ENCODE measurements at places on chromosomes 13 and 19.

GRCh38 chr13:24035411-24035810 is 125.1 kb upstream of the SPATA13 start:
- DNase-seq, result no peak

DNA sequence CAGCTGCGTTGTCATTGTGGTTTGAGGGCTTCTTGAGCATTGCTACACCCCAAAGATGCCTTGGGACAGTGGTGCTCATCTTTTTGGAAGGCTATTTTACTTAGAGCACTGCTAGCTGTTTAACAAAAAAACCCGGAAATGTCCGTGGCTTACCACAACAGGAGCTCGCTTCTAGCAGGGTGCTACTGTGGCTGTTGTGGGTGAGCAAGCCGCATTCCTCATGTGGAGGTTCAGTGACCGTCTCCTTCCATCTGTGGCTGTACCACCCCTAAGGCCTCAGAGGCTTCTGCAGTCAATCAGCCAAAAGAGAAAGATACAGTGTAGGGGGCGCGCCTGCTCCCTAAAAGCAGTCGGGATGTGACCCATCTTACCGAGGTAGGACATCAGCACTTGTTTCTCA is 1004.2 kb downstream of the UQCRFS1 start:
- DNase-seq, result no peak

DNA sequence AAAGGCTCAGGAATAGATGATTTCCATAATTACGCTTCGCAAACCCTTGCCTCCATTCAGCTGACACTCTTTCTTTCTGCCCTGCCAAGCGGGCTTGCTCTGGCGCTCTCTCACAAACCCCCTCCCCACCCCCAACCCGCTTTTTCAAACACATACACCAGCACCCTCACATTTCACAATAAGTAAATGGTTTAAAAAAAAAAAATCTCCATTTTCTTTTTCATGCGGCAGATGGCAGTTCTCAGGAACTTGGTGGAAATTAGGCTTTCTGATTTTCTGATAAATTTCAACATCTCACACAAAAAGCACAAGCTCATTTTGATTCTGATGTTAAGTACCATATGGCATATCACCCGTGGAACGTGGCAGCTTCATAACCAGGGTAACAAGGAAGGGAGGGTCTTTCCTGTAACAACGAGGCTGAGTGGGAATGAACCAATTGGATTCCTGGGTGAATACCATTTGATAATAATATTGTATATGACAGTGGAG is 43.8 kb downstream of the C13orf42 start:
- no peak for DNase-seq

- no peak for DNase-seq
Measured at GRCh38 chr13:62932256-62932883, 1516.7 kb upstream of the PCDH20 start.

GRCh38 chr19:3171894-3172672 is 6.5 kb upstream of the S1PR4 start:
- no peak for DNase-seq

- DNase-seq, result no peak
Measured at GRCh38 chr13:32537580-32538142, 934 bp downstream of the N4BP2L2 start.

GRCh38 chr13:22926748-22927400 is 253.9 kb upstream of the SGCG start:
- no peak for DNase-seq

DNA sequence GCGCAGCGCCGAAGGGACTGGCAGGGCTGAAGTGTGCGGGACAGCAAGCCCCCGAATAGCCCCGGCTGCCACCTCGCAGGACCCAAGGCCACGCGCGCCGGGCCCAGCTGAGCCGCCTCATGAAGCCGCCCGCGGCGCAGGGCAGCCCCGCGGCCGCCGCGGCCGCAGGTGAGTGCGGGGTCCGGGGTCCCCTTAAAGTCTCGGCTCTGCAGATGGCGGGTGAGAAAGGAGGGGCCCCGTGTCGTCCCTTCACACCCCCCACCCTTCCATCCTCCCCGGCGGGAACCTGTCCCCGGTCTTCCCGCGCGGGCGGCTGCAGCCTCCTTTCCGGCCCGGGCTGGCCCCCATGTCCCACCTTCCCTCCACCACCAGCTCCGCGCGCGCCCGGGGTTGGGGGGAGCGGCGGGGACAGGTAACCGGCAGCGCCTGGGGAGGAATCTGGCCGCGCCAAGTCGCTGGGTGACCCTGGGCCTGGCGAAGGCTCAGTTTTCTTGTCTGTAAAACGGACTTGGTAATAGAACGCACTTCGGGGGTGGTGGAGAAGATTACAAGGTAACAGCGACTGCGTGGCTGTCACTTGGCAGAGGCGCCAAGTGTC is 338 bp downstream of the RGCC start:
- no peak for DNase-seq

Data from T1000 (cell line).